ENCODE measurements at places on chromosomes 4 and X.
A peak's percentile ranks its signal among the peaks of the same experiment; 100 is the strongest.

GRCh38 chr4:146245850-146246249 lies 31.5 kb downstream of the REELD1 start:
- no peak for DNase-seq

DNA sequence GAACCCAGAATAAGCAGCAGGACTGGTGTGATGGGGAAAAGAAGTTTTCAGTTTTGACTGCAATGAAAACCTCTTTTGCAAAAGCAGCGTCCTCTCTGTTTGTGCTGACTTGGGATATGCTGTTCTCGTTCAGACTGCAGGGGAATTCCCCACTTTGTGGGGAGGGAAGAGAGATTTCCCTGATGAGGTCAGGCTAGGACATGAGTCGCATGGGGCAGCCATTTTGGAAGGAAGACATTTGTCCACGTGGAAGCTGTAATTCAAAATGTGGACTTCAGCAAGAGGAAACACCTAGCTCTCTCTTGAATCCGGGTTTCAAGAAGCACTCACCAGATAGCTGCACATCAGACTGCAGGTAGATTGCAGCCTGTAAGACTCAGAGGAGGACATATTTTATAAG lies 39.3 kb downstream of the ING2 start:
- no peak for DNase-seq

DNA sequence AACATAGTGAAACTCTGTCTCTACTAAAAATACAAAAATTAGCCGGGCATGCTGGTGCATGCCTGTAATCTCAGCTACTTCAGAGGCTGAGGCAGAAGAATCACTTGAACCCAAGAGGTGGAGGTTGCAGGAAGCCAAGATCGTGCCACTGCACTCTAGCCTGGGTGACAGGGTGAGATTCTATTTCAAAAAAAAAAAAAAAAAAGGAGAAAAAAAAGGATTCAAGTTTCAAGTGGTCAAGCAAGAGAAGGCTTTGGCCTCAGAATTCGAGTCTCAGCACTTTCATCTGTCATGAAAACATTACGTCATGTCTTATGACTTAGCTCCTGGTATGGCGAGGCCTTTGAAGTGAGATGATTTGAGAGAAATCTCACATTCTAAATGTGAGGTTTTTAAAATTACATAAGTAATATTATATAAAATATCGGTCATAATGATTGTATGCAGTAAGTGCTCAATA lies 21.2 kb upstream of the DHRSX start:
- no peak for DNase-seq

GRCh38 chr4:11264346-11264745 lies 164.3 kb downstream of the HS3ST1 start:
- no peak for DNase-seq

GRCh38 chr4:111417521-111417920 lies 727.7 kb upstream of the FAM241A start:
- no peak for DNase-seq

- no peak for DNase-seq
Observed at GRCh38 chr4:71334465-71334882, 4.3 kb upstream of the SLC4A4 start.

DNA sequence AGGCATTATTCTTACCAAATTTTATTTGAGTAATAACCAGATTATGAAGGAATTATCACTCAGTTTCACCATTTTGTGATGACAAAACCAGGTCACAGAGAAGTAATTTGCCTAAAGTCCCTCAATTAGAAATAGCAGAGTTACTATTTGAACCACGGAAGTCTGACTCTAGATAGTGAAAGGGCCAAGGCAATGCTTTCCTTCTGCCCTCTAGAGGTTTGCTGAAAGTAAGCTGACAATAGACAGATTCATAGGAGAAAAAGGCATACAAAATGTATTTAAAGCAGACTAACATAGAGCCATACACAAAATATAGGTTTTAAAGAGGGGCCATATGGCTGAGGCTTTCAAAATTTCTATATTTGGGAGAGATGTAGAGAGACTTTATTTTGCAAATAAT lies 43.1 kb downstream of the CXXC4 start:
- DNase-seq, result no peak

GRCh38 chr4:1746919-1747602 lies 25.7 kb downstream of the TACC3 start:
- no peak for DNase-seq

GRCh38 chr4:1208266-1208961 lies 36.0 kb upstream of the SPON2 start:
- no peak for DNase-seq

- DNase-seq, result no peak
Observed at GRCh38 chr4:48275247-48275646, 5.6 kb upstream of the TEC start.

GRCh38 chrX:150355913-150356312 lies 7.2 kb upstream of the MAMLD1 start:
- DNase-seq, result no peak

GRCh38 chrX:107610667-107611066 lies 17.6 kb upstream of the PRPS1 start:
- DNase-seq, result no peak

- DNase-seq, result no peak
Observed at GRCh38 chr4:76365636-76366035, 55.3 kb downstream of the CCDC158 start.

DNA sequence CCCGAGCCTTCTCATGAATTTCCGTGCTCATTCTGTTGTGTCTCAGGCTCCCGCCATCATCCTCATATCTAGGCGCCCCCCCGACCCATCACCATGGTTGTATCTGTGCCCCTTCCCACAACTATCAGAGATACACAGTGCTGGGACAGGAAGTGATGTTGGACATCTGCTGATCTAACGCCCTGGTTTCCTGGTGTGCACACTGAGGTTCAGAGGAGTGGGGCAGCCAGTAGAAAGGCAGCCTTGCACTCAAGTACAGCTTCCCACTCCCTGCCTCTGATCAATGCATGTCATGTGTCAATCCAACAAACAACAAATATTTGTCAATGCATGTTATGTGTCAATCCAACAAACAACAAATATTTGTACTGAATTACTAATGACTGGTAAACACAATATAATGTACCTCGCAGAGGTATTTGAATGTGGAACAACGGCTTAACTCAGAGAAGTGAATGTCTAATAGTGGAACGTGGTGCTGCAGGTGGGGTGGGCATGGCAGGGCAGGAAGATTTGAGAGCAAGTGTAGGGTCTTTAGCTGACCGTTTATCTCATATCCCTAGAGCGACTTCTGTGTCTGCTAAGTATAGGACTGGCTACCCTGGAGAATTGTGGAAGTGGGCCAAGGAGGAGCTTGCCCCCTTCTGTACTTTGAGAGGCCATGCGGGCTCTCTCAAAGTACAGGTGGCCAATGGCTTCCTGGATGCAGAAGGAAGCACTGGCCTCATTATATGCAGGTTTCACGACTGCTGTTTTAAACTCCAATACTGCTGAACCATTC lies 10.3 kb upstream of the SEL1L3 start:
- DNase-seq, result no peak

- DNase-seq, result no peak
Observed at GRCh38 chr4:133147921-133148689, 989 bp upstream of the PCDH10 start.

DNA sequence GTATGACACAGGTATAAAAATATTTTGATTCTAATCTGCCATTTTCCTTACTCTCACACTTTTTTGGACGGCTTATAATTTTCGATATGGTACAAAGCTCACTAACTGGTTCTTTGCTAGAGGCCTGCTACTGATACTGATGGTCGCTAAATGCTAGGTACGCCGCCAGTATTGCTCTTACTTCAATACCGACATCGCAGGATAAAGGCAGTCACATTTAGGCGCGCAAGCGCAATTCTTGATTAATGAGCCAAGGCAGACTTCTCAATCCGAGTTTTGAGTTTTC lies 557 bp upstream of the USP38 start:
- no peak for DNase-seq

DNA sequence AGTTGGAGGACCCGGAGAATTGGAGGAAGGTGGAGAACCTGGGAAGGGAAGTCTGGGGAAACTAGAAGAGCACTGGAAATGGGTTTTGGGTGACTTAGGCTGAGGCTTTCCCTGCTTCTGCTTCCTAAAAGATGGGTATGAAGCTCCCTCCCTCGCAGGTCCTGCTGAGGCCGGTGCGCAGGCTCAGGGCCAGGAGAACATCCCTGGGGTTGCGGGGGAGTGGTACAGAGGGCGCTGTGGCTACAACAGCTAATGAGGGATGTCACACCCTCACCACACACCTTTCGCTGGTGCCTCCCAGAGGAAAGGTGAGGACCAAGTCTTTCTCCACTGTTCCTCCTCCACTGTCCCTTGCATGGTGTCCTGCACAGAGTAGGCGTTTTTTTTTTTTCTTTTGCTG lies 15.8 kb downstream of the APLN start:
- DNase-seq, result no peak

GRCh38 chr4:186810613-186811150 lies 87.0 kb upstream of the FAT1 start:
- no peak for DNase-seq

DNA sequence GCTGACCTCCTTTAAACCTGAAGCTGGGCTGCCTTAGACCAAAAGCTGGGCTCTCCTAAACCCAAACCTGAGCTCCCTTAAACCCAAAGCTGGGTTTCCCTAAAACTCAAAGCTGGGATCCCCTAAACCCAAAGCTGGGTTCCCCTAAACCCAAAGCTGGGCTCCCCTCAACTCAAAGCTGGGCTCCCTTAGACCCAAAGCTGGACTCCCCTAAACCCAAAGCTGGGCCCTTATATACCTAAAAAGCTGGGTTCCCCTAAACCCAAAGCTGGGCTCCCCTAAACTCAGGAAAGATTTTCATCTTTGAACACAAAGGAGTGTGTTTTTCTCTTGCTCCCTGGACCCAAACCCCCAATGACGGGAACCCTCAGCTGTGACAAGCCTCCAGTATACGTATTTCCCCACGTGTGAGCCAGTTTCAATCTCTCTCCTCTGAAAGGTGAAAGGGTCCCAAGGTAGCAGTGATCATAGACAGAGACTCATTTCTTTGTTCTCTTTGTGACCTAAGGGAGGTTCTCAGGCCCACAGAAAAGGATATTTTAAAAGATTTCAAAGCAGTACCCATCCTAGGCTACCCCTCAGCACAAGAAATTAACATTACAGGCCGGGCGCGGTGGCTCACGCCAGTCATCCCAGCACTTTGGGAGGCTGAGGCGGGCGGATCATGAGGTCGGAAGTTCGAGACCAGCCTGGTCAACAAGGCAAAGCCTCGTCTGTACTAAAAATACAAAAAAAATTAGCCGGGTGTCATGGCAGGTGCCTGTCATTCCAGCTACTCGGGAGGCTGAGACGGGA lies 31.3 kb upstream of the ASMTL start:
- DNase-seq, result no peak

GRCh38 chr4:183657564-183657963 lies 1.4 kb downstream of the RWDD4 start:
- DNase-seq, result no peak

DNA sequence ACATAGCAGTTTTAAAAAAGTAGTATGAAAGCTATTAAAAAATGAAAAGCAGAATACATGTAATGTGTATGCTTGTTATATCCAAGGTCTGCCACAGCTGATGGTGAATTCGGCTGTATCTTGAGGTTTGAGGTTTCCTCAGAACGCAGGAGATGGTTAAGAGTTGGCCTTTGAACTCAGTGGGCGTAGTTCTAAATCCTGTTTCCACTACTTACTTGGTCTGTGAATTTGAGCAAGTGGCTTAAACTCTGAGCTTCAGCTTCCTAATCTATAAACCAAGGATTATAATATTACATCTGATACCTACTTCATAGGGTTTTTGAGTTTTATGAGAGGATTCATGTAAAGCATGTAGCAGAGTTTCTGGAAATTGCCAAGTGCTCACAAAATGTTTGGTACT lies 125.2 kb downstream of the STIM2 start:
- DNase-seq, result no peak

GRCh38 chr4:20574986-20575385 lies 125.3 kb upstream of the PACRGL start:
- no peak for DNase-seq

DNA sequence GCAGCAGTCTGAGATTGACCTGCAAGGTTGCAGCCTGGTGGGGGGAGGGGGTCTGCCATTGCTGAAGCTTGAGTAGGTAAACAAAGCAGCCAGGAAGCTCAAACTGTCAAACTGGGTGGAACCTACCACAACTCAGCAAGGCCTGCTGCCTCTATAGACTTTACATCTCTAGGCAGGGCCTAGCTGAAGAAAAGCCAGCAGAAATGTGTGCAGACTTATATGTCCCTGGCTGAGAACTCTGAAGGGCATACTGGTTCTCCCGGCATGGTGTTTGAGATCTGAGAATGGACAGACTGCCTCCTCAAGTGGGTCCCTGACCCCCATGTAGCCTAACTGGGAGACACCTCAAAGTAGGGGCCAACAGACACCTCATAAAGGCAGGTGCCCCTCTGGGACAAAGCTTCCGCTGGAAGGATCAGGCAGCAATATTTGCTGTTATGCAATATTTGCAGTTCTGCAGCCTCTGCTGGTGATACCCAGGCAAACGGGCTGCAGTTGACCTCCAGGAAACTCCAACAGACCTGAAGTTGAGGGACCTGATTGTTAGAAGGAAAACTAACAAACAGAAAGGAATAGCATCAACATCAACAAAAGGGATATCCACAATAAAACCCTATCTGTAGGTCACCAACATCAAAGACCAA lies 167.6 kb downstream of the GC start:
- DNase-seq, result no peak

DNA sequence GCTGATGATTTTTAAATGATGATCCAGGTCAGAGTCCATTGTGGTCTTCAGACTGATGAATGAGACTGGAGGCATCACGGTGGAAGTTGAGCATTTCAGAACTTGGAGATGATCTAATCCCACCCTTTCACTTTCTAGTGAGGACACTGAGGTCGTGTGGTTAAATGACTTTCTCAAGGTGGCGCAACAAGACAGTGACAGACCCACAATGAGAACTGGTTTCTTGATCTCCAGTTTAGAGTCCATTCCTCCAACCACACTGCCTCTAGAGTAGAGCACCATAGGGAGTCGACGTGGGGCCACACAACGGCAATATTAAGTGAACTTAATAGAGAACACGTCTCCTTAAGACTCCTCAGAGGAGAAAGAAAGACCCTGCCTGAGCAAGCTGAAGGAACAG lies 381.0 kb downstream of the UNC5C start:
- DNase-seq, result no peak

DNA sequence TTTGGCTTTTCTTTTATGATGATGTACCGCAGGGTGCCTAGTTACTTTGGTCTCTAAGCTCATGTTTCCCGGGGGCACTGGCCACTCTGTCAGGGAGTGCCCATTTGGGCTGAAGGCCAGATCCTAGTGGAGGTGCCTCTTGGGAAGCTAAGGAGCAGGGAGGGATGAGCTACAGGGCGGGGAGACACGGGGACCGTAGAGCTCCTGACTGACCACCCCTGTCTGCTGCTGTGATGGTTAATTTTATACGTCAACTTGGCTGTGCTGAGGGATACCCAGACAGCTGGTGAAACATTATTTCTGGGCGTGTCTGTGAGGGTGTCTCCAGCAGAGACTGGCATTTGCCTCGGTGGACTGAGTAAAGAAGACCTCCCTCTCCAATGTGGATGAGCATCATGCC lies 24.9 kb upstream of the CLDN24 start:
- DNase-seq, result no peak

GRCh38 chr4:186781032-186781917 lies 57.6 kb upstream of the FAT1 start:
- no peak for DNase-seq

GRCh38 chrX:48957477-48957826 lies at the start of gene OTUD5:
Gene OTUD5, minus strand, starts transcription at chrX:48957607. Its CDS starts 37 bp downstream, at chrX:48957570.
- peak; percentile 61 for DNase-seq
